ENCODE measurements at places on chromosomes 11 and 22.

GRCh38 chr11:67646535-67647336 lies 3.8 kb downstream of the ACY3 start:
- DNase-seq: no peak

DNA sequence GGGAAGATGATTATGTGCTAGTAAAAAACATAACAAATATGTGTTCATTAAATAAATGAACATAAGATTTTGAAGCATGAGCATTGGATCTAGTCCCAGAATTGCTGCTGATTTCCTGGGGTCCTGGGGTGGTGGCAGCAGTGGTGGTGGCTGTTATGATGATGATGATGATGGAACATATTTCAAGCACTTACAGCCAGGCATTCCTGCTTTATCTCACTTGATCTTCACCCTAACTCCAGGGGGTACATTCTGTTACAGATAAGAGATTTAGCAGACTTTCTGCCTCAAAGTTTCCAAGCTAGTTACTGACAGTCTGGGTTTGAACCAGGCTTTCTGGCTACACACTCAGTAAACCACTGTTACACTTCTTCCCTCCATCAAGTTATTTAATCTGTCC lies 5.2 kb downstream of the TRAPPC4 start:
- no peak for DNase-seq

DNA sequence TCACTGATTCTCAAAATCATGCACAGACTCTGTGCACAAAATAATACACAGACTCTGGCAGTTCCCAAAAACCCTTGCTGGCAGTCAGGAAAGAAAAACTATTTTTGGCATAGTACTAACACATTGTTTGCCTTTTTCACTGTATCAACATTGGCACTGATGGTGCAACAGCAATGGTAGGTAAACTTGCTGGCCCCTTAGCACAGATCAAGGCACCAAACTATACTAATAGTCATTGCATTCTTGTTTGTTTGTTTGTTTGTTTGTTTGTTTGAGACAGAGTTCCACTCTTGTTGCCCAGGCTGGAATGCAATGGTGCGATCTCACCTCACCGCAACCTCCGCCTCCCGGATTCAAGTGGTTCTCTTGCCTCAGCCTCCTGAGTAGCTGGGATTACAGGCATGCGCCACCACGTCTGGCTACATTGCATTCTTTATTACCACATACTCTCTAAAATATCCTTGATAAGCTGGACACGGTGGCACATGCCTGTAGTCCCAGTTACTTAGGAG lies 81.0 kb upstream of the SLC6A5 start:
- no peak for DNase-seq

GRCh38 chr22:27088026-27088425 lies 430.6 kb downstream of the MIAT start:
- no peak for DNase-seq

- DNase-seq: no peak
Observed at GRCh38 chr11:130246738-130247137, 68.0 kb downstream of the ZBTB44 start.

DNA sequence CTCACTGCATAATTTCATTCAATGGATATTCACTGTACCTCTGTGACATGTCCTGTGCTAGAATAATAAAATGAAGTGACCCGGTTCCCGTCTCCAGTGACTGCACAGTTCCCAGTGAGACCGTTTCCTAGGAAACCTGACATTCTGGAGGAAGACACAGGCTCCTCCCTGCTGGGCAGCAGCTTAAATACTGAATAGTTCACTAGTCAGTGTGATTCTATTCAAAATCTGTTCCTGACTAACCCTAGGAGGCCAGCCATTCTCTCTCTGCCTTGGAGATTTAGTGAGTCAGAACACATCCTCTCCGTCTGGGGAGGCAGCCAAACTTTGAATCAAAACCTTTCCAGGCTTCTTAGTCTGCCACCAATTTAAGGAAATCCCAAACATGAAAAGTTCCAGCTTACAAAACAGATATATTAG lies 11.3 kb downstream of the TRIM66 start:
- DNase-seq: no peak

- no peak for DNase-seq
Observed at GRCh38 chr11:113818426-113818825, 38.8 kb downstream of the CLDN25 start.

- DNase-seq: no peak
Observed at GRCh38 chr11:46364056-46364455, 16.8 kb downstream of the DGKZ start.

- peak; percentile 60 for DNase-seq
Observed at GRCh38 chr22:46791201-46791731, 28.8 kb downstream of the TBC1D22A start.

DNA sequence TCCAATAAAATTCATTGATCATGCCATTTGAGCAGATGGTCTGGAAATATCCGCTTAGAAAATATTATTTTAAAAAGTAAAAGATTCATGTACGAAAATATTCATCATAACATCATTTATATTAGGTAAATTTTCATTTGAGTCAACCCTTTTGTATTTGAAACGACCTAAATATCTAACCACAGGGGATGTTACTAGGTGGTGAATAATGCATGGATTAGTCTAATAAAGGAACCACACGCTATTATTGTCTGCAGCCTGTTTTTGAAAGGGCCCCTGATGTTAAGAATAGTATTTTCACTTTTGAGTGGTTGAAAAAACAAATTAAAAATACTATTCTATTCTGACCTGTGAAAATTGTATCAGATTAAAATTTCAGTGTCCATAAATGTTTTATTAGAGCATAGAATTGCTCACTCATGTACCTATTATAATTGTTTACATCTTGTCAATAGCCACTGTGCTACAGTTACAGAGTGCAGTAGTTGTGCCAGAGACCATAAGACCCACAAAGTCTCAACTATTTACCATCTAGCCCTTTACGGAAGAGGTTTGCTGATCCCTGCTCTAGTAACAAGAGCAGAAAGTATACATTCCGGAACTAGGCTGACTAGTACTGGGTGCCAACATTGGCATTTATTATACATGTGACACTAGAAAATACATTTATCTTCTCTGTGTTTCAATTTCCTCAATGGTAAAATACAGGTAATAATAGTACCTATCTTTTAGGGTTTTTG lies 176.1 kb downstream of the LRRC4C start:
- DNase-seq: no peak

DNA sequence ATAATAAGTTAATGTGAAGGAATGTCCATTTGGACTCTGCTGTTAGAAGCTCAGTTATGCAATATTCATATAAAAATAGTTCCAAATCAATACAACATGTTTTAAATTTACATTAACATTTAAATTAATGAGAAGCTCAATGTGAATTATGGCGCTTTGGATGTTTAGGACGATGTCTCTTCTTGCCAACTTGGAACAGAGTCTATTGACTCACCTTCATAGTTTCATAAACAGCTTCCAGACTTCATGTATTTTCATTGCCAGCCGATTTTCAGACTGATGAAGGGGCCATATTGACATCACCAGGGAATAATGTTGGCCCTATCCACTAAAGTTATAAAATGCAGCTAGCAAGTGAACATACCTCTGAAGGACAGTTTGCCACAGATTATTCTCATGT lies 1136.2 kb downstream of the LRRC4C start:
- DNase-seq: no peak

GRCh38 chr11:97717922-97718321 lies 1302.8 kb upstream of the CNTN5 start:
- DNase-seq: no peak

DNA sequence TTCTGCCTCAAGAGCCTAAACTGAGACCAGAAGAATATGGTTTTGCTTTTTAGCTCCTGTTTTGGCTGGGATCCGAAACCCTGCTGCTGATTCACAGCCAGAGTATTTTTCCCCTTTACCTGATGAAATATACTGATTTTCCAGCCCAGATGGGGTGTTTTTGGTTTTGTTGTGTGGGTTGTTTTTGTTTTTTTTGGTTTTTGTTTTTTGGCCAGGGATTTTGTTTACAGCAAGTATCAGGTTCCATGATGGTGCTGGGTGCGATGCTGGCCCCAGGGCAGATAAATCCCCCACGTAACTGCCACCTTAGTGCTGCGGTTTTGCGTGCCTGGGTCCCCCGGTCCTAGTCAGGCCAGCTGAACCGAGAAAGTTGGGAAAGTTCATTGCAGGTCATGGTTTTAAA lies 103.7 kb downstream of the ZBTB16 start:
- no peak for DNase-seq

DNA sequence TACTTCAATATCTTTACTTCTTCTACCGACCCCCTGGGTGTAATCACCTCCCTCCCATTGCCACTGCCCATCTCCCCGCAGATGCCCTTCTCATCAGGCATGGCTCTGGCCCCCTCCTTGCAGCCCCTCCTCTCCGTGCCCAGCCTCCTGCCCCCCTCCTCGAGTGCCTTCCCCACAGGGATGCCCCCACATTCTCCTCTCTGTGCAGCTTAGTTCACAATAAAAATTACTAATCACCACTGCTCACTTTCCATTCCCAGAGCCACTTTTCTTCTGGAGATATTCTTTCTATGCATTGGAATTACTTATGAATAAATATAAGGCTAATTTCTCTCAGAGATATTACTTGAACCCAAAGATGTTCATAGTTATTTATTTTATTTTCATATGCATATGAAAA lies 22.1 kb downstream of the IFITM10 start:
- DNase-seq: no peak

GRCh38 chr11:66701432-66702240 lies 23.9 kb upstream of the RBM4B start:
- no peak for DNase-seq

DNA sequence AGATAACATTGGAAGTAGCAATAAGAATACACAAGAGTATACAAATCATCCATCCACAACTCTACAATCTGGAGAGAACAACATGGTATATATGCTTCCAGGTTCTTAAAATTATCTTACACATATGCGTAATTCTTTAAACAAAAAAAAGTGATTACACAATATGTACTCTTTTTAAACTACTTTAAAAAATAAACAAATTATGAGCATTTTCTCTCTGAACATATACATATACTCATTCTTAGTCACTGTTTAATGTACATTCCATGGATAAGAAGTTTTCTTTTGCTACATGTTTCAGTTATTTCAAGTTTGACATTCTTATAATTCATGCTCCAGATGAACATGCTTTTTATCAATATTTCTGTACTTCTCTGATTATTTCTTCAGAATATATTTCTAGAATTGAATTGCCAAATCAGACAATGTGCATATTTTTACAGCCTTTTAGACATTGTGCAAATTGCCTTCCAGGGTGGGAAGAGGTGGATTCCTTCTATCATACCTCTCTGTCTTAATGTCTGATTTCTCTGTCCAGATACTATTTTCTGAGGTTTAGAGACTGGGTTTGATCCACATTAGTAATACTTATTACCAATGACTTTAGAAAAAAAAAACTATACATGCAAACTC lies 551.6 kb downstream of the METTL15 start:
- DNase-seq: no peak

GRCh38 chr11:15840966-15841365 lies 515.4 kb downstream of the SOX6 start:
- no peak for DNase-seq

DNA sequence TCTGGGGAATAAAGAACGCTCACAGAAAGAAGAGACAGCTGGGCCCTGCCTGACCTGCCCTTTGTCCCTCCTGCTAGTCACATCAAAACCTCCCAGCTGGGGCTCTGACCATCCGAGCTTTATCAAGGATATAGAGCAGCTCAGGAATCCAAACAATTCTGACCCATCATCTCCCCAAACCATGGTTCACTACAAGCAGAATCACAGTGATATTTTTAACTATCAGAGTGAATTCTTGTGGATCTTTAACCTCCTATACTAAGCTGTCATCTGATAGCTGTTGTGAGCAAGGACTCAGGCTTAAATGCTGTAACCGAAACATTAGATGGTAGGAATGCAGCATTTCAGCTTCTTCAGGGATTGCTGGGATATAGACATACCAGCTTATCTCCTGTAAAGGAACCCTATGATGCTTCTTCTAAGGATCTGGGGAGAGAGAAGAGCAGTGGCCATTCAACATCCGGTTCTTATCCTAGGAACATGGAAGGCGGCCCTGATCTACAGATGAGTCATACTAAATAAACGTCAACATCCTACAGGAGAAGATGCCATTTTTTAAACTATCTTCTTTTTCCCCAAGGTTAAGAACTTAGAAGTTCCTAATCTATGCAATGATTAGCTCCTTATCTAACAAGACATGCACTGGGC lies 84.7 kb upstream of the AKIP1 start:
- DNase-seq: no peak

- no peak for DNase-seq
Observed at GRCh38 chr11:126338346-126339055, 17.0 kb upstream of the ST3GAL4 start.

- DNase-seq: no peak
Observed at GRCh38 chr22:36571991-36572390, 43.0 kb upstream of the EIF3D start.

Measured in stimulated activated CD4-positive, alpha-beta T cell treated with anti-CD3 and anti-CD28 coated beads, Interleukin-1b, Interleukin-23, amount 100 ng/mL, for 4 hours (primary cell).